ENCODE measurements at places on chromosomes 5 and 9.
A peak's percentile ranks its signal among the peaks of the same experiment; 100 is the strongest.

DNA sequence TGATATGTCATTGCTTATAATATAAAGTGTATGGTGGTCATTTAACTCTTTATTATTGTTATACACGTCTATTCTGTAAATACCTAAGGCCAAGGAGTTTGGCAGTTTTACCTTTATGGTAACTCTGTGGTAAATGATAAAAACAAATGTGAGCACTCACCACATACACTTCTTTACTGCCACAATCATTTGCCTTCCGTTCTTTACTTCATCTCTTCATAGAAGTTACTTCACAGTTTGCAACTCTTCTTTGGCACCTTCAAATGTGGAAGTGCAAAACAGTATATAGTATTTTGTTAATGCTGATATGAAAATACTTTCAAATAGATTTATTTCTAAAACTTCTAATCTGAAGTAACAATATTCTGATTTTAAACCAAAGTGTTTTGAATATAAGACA is 4.4 kb upstream of the MEF2C start:
- no peak for DNase-seq

GRCh38 chr5:43631182-43631910 is 28.4 kb downstream of the NNT start:
- peak; percentile 9 for DNase-seq

- DNase-seq = no peak
Observed at GRCh38 chr5:64939772-64940510, 171.2 kb downstream of the CWC27 start.

- no peak for DNase-seq
Observed at GRCh38 chr9:69454321-69454720, 129.3 kb downstream of the ENTREP1 start.

GRCh38 chr9:113514061-113514460 is 50.5 kb downstream of the RGS3 start:
- DNase-seq = no peak

- no peak for DNase-seq
Observed at GRCh38 chr5:28077291-28078240, 1039.2 kb upstream of the CDH9 start.

DNA sequence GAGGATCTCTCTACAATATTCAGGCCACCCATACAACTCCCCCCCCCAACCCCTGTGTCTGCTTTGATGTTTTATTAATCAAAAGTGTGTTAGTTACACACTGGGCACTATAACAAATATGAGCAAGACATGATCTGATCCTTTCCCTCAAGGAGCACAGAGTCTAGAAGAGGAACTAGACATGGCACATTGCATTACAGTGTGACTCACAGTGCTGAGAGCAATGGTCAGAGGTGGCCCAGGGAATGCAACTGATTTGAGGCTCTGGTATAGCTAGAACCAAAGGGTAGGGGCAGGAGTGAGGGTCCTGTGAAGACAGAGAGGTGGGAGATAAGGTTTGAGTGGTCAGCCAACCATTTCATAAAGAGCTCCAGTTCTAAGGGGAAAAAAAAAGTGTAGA is 539.2 kb downstream of the ACTL7B start:
- no peak for DNase-seq

GRCh38 chr9:129886226-129887174 is 51.2 kb downstream of the USP20 start:
- DNase-seq = peak; percentile 69

GRCh38 chr5:2752059-2752820 is 763 bp upstream of the IRX2 start:
- DNase-seq = no peak

DNA sequence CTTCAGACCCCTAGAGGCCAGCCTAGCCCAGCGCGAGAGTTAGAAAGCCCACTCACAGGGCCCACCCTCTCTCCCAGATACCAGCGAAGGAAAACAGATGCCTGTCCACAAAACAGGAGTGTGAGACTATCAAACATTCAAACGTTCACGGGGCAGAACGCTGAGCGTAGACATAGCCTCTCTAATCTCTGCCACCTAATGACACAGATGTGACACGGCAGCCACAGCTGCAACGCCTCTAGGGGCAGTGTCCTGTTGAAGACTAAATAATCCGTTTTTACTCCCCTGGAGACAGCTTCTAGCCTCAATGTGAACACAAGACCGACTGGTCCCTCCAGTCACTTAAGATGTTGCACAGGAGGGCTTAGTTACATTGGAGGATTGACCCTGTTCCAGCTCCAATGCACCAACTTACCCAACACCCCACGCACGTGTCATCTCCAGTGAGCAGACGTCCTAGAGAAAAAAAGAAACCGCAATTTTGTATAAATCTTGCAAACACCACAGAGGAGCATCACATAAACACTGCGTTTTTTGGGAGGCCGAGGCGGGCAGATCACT is 14.3 kb downstream of the DIPK1B start:
- peak; percentile 52 for DNase-seq

DNA sequence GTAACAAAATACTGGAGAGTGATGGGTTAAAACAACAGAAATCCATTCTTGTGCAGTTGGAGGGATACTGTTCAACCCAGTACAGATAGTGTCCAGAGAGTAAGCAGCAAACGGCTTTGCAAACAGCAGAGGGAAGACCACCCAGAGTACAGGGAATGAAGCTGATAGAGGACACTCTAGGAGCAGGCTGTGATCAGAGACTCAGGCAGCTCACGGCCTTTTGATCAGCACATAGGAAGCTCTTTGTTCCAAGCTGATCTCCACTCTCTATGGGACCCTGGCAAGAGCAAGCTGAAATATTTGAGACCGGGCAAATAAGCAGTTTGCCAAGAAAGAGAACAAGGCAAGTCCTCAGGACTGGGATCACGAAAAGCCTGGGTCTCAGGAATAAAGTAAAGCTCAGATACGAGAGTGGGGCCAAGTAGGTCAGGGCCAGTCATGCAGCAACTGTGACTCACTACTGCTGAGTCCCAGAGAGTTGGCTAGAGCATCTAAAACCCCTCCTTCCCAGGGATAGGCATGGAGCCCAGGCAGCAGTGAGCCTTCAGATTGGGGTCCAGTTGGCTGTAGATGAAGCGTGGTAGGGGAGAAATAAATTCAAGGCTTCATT is 52.4 kb downstream of the MELK start:
- DNase-seq = no peak

GRCh38 chr5:125153231-125153630 is 406.8 kb upstream of the ZNF608 start:
- no peak for DNase-seq

- DNase-seq = no peak
Observed at GRCh38 chr9:93683331-93684134, 107.1 kb downstream of the PHF2 start.

DNA sequence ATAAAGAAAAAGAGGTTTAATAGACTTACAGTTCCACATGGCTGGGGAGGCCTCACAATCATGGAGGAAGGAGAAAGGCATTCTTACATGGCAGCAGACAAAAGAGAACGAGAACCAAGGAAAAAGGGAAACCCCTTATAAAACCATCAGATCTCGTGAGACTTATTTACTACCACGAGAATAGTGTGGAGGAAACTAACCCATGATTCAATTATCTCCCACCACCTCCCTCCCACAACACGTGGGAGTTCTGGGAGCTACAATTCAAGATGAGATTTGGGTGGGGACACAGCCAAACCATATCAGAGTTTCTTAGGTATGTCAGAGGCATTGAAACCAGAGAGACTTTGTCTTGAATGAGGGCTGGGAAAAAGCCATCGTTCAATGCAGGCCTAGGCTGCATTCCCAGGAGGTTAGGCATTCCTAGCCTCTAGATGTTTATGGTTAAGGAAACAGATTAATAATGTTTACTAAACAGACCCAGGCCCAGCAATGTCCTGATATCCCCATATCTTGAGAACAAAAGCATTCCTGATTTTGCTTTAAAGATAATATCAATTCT is 7.5 kb upstream of the PAIP1 start:
- no peak for DNase-seq

DNA sequence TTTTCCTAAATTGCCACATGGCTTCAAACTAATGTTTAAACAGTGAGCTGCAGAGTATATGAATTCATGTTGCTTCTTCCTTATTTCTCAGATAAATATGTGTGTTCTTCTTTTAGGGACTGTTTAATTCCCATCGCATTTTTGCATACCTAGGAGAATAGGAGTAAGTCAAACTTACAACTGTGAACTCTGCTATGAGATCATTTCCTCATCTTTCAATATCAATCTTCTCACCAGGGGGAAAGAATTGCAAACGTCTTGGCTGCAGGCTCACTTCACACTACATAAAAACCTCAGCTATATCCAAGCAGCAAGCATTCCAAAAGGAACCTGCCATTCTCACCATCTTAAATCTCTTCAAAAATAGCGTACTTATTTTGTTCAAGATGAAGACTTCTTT is 271.0 kb downstream of the DNAH5 start:
- DNase-seq = no peak

DNA sequence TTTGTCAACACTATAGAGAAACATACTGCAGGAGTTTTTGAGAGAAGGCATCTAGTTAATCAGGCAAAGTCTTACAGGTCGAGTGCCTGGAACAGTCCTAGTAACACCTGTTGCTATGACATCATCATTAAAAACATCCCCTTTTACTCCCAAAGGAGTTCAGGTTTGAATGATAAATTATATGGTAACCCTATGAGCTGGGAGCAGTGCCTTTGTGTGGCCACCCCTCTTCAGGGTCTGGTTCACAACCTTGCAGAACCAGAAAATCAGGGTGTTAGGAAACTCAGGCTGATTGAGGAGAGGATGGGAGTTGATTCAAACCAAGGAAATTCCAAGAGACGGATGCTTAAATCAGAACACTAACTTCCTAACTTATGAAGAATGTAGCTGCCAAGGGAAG is 179.1 kb upstream of the RASEF start:
- no peak for DNase-seq

- no peak for DNase-seq
Observed at GRCh38 chr5:181052672-181053487, 12.8 kb downstream of the BTNL9 start.

- no peak for DNase-seq
Observed at GRCh38 chr5:58759745-58760144, 176.9 kb downstream of the RAB3C start.

- DNase-seq = no peak
Observed at GRCh38 chr9:99093492-99093791, 11.5 kb upstream of the TGFBR1 start.

DNA sequence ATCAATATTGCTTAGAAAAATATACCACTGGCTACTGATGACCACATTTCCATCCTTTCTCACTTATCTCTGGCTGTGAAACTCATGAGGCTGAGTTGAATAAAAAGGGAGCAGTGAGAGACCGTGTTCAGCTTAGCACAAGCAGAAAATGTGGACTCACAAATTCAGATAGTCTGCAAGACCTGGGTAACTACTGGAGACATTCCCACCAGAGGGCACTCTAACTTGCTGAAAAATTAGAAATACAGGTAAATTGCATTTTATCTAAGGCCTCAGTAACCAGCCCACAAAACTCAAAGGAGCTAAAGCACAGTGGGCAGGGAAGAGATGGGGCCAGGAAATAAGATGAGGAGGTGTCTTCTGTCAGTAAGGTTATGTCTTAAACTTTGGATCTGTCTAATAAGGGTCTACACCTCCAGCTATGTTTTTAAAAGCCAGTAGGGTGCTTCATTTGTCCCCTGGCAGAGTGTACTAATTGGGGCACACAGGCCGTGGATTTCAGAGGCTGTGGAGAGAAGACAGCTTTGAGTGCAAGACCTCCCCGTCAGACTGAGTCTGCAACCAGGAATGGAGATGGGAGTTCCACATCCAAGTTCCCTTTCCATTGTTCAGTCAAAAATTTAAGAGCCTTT is 8.7 kb upstream of the NDUFB6 start:
- peak; percentile 7 for DNase-seq

DNA sequence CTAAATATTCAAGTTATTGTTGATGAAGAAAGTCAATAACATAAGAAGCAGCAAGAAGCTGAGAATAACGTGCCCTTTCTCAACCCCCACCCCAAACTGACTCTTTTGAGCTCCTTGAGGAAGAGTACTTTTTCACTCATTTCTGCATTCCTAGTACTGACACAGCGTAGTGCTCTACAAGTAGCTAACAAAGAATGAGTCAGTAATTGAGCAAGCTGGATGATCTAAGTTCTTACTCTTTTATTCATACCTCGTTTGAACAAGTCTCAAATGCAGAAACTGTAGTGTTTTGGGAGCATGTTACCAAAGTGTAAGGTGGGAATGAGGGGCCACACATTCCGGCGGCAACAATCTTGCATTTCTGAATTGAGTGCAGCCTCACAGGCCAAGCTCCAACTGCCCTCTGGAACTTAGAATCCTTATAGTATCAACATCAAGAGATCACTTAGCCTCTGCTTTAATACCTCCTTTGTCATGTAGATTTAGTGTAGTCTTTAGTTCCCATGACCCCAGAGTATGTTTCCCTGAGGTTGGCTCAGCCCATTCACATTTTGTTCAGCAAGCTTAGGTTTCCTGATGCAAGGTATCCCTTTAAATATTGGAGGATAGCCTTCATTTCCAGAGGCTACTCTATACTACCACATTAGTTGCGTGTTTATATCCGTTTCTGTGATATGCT is 152.0 kb downstream of the PRR16 start:
- no peak for DNase-seq

DNA sequence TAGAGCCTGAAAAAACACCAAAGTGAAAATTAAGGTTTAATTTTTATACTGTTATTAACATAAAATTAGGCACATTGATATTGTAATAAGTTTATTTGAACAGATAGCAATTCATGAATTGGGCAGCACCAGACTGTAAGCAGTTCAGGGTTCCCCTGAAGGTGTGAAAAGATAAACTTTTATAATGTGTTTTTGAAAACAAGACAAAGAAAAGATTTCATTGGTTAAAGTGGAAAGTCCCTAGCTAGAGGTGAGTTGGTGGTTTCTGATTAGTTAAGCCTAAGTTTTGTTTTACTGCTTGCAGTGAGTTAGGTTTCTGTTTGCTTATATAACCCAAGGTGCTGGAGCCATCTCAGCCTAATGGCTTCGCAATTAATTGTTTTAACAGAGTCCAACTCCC is 96.5 kb upstream of the RPS23 start:
- no peak for DNase-seq

DNA sequence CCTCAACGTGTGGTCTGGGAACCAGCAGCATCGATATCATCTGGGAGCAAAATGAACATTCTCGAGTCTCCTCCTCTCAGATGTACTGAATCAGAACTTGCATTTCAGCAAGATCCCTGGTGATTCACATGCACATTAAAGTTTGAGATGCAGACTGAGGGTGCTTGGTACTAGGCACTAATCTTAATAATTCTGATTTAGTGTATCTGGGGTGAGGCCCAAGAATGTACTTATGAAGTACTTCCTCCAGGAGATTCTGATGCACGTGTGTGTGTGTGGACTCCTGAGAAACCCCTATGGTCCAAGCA is 56.2 kb upstream of the EQTN start:
- DNase-seq = no peak

- no peak for DNase-seq
Observed at GRCh38 chr5:146016764-146017484, 80.5 kb downstream of the SH3RF2 start.

DNA sequence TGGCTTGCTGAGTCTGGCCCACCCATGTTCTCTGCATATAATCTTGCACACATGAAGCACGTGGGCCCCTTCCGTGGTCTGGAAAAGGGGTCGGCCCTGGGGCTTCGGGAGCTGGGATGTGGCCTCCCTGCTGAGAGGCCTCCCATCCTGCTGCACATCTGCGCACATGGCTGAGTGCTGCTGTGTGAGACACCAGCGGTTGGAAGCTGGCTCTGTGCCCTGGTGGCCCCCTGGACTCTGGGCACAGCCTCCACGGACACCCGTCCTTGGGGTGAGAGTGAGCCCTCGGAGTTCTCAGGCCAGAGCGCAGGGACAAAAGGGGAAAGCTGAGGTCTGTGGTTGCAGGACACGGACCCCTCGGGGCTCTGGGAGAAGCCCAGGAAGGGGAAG is 115.8 kb downstream of the RXRA start:
- DNase-seq = no peak
